Esophagus squamous epithelium (tissue), 5 donors: ENCODE measurements at places on chromosomes 2 and 18.

DNA sequence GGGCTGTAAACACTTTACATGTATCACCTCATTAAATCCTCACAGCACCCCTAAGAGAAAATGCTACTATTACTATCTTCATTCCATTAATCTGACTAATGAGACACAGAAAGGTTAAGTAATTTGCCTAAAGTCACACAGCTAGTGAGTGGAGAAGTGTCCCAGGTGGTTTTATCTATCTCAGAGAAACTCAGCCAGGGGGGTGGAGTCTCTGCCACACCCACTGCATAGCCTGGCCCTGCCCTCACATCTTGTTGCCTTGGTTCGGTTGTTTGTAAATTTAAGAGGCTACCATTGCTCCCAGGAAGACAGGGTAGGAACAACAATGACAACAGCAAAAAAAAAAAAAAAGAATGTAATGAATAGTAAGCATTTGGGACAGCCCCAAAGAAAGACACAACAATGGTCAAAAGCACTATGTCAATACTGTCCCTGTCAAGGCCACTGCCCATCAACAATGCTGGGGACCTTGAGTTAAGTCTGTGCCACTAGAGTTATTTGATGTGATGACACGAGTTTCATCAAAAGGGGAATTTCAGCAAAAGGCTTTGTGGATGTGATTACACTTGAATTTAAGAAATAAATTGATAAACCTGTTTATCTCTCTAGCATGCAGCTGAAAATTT, 17.5 kb downstream of the CYRIA start:
- no peak for DNase-seq

DNA sequence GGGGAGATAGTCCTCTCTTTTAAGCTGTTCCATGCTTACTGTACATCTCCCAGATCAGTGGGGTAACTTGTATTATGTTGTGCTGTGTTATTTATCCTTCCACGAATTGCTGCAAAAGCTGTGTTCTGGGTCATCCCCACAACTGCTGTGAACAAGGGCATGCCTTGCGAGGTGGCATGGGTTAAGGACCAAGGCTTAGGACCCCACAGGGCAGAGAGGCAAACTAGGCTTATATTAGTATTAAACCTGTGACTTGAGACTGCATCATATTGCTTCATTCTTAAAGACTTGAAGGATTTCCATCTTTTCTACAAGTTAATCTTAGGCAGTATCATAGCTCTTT, 19.9 kb downstream of the RND3 start:
- no peak for DNase-seq

DNA sequence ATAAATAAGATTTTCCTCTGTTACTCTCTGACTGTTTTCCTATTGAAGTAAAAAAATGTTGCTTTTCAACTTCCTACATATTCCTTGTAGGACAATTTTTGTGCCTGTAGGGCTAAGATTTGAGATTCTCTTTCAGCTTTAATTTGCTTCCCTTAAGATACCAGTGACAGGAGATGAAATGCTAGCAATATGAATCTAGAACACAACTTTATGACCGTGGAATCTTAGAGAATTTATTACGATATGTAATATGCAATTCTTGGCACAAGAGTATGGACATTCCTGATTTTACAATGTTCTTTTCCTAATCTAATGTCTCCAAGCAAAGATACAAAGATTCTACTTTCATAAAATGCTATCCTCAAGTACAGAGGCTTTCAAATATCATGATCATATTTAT, 180.9 kb downstream of the KCNE4 start:
- DNase-seq = no peak

DNA sequence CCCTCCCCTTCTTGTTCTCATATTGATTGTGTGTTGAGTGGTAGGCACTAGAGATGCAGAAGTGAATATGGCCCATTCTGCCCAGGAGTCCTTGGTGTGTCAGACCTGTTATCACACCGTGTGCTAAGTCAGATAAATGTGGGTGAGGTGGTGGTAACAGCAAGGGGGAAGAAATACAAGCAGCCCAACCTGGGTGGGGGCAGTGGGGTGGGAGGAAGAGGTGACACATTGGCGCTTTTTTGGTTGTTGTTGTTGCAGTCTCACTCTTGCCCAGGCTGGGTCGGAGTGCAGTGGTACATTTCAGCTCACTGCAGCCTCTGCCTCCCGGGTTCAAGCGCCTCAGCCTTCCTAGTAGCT, 12.8 kb downstream of the B3GNT2 start:
- DNase-seq = no peak

GRCh38 chr2:164554487-164554886, 66.8 kb downstream of the GRB14 start:
- DNase-seq = no peak

DNA sequence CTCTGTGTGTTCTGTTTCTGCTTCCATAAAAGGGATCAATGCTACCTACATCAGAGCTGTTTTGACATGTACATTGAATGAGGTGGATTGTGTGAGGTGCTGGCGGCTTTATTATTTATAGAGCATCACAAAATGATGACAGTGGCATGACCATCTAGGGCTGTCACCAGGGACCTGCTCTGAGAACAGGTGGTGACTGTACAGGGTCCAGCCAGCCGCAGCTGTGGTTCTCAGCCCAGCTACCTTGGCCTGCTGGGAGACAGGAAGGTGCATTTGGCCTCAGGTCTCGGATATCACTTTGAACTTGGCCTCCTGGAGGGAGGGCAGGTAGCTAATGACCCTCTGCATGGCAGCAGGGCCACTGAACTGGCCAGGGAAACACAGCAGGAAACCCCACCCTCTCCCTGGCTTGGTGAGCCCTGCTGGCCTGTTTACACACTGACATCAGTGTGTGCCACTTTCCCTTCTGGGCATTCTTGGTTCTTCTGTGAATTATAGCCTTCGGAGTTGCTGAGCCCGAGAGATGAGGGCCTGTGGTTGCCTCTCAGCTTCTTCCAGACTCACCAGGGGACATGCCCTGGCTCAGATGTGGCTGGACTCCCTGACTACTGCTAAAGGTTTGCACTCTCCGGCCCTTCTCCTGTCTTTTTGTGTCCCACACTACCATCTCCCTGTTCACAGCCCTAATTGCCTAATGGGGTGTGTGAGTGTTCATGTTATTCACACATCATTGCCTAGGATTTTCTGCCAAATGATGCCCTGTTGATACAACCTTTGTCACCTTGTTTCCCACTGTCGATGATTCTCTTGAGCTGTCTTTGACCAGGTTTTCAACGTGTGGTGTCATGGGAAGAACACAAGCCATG, 109.2 kb upstream of the RAB12 start:
- no peak for DNase-seq

DNA sequence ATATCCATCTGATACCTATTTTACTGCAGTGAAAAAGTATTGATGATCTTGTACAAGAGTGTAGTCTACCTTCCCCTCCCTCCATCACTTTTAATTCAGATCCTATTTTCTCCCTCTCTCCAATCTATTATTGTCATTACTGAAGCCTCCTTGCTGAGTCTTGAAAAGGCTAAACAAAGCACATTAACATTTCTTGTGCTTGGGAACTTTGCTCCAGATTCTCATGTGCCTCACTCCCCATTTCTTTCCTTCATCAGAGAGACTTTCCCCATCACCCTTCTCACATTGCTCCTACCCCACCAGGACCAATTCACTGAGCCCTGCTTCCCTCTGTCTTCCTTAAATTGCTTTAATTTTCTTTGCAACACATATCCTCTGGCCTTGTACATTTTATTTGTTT, 736.2 kb upstream of the GCFC2 start:
- no peak for DNase-seq

DNA sequence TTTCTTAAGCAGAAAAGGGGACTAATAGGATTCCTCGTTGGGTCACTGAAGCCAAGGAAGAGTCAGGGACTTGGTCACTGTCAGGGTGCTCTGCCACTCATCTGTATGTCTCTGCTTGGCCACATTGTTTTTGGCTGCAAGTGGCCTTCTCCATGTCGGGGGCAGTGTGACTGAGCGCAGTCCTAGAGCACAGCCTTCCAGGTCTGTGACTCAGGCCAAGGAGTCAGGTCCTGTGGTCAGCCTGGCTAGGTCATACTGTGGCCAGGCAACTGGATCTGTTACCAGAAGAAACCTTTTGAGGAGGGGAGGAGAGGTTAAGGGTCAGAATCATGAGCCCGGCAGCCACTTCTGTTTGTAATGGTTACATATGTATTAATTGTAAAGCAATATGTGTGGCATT, 61.3 kb downstream of the GALNT1 start:
- no peak for DNase-seq

DNA sequence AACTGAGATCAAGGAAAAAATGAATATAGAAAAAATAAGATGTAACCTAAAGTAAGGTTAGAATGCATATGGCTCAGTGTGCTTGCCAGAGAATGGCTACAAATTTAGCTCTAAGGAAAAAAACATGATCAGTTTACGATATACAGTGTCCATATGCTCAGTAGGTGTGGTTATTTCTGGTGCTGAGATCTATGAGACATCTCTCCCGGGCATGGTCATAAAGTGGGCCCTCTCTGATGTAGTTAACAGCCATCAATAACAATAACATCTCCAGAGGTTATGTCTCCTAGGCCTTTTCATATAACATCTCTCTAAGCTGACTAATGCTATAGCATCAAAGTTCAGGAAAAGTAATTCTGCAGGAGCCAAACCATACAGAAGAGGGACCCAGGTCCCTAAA, 56.3 kb upstream of the UBE2E3 start:
- DNase-seq = no peak

GRCh38 chr18:44900627-44901026, 219.9 kb downstream of the SETBP1 start:
- DNase-seq = no peak

DNA sequence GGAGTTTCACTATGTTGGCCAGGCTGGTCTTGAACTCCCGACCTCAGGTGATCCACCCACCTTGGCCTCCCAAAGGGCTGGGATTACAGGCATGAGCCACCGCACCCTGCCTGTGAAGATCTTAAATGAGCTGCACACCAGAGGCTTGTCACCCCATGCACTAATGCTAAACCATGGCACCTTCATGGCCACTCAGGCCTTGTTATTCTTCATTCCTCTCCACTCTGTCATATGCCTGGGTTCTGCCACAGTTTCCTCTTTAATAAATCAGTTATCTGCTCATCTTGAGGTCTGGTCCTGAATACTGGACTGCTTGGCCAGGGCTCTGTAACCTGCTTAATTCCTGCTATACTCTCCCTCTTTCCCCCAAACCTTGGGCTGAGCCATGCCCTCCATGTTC, 303.9 kb upstream of the FBXO11 start:
- no peak for DNase-seq

DNA sequence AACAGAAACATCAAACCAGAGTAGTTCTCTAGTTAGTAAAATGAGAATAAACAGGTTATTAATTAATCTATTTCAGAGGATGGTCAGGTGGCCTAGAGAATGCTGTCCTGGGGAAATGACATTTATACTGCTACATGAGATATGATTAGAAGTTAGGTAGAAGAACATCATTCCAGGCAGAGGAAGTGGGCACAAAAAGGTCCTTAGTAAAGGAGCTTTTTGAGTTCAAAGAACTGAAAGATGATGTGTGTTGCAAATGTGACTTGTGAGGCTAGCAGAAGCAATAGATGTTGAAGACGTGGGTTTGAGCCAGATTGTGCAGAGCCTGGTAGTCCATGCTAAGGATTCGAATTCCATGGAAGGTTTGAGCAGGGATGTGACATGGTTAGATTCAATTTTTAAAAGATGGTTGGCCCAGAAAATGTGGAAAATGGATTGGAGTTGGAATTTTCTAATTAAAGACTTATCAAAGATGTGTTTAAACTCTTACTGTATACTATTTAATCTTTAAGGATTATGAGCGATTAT, 34.2 kb downstream of the RAB10 start:
- DNase-seq = no peak

DNA sequence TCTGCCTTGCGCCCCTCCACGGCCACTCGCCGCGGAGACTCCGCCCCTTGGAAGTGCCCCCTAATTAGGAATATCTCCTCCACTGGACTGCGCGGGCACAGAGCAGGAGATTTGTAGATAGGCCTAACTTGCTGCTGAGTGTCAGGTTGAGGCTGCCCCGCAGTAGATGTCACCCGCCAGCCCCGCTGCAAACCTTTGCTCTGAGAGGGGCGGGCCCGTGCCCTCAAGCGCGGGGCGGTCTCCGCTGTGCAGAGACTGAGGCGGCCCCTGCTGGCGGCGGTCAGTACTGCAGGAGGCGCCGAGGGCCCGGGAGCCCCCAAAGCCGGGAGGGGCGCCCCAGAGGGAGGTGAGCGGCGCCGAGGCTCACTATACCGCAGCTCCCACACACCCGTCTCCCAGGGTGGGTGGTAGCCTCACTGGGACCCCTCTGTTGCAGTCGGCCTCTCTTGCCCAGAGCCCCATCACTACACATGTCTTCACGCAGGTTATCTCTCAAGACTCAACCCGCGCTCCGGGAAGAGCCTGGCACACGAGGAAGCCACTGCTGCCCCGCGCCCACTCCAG, 2.9 kb upstream of the NEURL3 start:
- DNase-seq = no peak

- DNase-seq = no peak
Observed at GRCh38 chr2:86768189-86768949, 22.3 kb downstream of the CD8A start.

DNA sequence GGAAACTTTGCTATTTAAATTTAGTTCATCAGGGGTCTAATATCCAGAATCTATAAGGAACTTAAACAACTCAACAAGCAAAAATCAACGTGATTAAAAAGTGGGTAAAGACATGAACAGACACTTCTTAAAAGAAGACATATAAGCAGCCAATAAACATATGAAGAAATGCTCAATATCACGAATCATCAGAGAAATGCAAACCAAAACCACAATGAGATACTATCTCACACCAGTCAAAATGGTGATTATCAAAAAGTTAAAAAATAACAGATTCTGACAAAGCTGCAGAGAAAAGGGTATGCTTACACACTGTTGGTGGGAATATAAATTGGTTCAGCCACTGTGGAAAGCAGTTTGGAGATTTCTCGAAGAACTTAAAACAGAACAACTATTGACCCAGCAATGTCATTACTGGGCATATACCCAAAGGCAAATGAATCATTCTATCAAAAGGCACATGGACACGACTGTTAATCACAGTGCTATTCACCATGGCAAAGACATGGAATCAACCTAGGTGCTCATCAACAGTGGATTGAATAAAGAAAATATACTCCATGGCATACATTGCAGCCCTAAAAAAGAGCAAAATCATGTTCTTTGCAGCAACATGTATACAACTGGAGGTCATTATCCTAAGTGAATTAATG, 189.9 kb downstream of the SLC4A10 start:
- DNase-seq = no peak

GRCh38 chr2:103792042-103792441, 1030.2 kb downstream of the TMEM182 start:
- DNase-seq = no peak

DNA sequence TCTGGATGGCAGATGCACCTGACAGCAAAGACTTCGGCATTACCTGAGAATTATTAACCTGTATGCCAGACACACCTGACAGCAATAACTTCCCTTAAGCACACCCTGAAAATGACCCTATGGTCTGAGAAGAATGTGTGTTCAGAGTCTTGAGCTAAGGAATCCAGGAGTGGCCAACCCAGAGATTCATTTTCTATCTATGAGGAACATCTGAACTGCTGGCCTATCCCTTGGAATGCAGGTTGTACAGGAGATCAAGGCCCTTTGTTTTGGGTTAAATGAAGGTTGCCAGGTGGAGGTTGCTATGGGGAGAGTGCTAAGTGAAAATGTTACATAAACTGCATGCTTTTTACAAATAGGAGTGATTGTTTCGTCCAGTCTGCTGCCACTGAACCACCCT, 200.9 kb upstream of the MEIS1 start:
- no peak for DNase-seq
